ENCODE measurements at places on chromosomes 1 and 21.

- DNase-seq, result no peak
Measured at GRCh38 chr1:9066945-9067807, 2.3 kb downstream of the SLC2A5 start.

DNA sequence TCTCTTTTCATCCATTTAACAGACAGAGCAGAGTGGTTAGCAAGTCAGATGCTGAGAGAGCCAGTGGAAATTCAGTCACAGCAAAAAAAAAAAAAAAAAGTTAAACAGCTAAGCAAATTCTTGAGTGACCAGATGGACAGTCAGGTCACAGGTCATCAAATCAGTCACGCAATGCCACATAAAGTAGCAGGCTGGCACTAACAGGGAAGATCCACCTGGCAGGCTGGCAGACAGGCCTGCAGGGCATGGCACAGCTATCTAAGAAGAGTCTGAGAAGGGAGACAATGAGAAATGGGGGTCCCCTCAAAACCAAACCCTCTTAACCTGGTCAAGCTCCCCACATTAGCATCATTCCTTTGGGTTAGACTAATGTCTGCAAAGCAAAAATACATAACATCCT, 371.9 kb downstream of the TTLL7 start:
- no peak for DNase-seq

DNA sequence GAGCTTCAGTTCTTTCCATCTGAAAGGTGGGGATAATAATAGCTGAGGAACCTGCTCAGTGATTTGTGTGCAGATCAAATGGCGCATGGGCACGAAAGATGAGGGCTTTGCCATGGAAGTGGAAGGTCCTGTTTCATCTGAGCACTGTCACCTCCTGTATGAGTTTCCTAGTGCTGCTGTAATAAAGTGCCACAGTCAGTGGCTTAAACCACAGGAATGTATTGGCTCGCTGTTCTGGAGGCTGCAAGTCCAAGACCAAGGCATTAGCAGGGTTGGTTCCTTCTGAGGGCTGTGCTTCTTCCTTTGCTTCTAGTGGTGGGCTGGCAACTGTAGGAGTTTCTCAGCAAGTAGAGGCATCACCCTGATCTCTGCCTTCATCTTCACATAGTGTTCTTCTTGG, 51.1 kb upstream of the RBM15 start:
- DNase-seq, result no peak

GRCh38 chr1:202810193-202810614, 550 bp upstream of the PCAT6 start:
- no peak for DNase-seq

GRCh38 chr1:85330711-85331290, 54.4 kb upstream of the BCL10 start:
- DNase-seq, result no peak

DNA sequence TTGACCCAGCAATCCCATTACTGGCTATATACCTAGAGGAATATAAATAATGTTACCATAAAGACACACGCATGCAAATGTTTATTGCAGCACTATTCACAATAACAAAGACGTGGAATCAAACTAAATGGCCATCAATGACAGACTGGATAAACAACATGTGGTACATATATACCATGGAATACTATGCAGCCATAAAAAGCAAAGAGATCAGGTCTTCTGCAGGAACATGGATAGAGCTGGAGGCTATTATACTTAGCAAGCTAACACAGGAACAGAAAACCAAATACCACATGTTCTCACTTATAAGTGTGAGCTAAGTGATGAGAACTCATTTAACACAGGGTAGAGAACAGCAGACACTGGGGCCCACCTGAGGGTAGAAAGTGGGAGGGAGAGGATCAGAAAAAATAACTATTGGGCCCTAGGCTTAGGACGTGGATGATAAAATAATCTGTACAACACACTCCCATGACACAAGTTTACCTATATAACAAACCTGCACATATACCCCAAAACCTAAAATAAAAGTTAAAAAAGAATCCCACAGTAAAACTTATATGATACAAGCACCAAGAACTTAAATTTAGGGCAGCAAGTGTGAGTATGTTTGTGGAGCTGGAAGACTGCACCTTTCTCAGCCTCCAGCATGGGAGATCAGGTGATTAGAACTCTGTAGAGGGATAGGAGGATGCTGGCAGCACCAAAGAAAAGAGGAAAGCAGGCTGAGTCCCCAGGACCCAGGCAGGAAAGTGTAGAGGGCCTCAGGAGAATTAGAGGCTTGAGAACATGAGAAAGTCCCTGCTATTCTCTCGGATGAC, 320.8 kb upstream of the USP24 start:
- DNase-seq, result no peak

DNA sequence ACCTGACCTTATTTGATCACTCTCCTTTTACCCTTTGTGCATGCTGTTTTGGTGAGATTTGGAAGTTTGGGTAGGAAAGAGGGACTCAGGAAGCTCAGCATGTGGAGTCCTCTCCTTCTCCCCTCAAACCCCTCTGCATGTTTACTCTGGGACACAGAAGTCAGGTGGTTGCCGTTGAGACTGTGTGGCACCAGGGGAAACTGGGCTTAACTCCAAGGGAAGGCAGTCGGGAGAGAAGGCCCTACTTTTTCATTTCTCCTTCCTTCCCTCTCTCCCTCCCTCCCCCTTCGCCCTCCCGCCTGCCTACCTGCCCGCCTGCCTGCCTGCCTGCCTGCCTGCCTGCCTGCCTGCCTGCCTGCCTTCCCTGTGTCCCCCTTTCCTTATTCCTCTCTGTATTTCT, 34.8 kb upstream of the TTC22 start:
- DNase-seq, result no peak

DNA sequence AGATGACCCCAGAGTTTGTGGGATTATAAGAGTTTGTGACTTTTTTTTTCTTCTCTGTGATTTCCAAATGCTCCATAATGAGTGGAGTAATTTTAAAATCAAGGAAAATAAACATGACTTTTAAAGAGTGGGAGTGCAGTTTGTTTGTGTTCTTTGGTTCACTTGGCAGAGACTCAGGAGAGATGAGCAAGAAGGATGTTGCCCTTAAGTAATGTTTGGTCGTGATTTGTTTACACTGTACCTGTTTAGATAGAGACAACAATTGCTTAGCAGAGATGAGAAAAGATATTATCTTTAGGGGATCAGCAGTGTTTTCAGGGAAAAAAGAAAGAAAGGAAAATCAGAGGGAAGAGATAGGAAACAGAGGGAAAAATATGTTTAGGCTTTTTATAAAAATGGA, 170.8 kb downstream of the ADSS2 start:
- no peak for DNase-seq

DNA sequence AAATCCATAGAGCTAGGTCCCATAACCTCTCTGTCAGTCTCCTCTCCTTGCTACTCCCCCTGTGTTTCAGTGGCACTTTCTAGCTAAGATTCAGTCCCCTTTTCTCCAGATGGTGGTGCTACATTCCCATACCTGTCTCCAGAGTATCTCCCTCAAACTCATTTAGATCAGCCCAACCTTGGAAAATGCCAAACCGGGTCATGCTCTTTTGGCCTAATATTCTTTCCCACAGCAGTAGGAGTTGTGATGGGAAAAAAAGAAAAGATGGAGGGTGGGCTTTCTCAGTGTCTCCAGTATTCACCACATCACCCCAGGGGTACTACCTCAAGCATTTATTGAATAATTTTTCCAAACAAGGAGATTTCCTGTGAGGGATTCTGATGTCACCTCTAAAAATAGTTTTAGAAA, 3.2 kb upstream of the RXFP4 start:
- no peak for DNase-seq

DNA sequence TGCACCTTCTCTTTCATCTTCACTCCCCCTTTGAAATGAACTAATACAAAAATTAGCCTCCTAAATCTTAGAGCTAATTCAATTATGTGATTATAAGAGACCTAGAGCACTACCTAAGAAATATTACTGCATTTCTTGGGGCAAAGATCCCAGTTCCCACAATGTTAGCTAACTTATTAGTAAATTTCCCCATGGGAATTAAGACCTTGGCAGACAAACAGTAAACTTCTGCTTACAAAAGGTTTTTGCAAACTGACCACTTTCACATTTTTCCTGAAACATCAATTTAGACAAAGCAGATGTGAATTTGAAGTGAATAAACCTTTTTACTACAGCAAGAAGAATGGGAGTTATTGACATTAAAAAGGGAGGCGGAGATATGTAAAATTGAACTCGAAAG, 34.6 kb upstream of the LHX8 start:
- DNase-seq, result no peak

DNA sequence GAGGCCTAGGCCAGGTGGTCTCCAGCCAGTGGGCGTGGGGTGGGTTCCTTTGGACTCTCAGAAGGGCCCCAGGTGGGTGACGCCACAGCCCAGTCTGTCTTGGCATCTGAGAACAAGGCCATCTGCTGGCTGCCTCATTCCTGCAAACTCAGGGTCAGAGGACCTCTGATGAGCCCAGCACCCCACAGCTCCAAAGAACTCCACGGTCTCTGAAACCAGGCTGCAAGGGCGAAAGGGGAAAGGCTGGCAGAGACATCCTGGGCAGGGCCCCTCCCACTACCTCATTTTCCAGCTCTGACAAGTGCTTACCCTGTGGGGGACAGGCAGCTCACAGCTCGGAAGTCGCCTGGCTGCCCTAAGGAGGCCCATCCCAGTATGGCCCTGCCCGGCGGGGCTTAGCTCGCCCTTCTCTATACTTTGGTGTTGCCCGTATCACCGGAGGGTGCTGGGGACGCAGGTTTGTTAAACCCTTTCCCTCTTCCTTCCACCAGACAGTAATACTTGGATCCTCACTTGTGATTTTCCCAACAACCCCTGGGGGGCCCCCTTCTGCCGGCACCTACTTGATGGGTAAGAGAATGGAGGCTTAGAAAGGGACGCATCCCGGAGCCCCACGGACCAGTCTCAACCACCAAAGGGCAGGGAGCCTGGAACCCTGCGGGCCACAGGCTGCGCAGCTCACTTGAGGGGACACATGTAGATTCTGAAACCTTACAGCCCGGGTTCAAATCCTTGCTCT, 10.9 kb upstream of the EDN2 start:
- no peak for DNase-seq

DNA sequence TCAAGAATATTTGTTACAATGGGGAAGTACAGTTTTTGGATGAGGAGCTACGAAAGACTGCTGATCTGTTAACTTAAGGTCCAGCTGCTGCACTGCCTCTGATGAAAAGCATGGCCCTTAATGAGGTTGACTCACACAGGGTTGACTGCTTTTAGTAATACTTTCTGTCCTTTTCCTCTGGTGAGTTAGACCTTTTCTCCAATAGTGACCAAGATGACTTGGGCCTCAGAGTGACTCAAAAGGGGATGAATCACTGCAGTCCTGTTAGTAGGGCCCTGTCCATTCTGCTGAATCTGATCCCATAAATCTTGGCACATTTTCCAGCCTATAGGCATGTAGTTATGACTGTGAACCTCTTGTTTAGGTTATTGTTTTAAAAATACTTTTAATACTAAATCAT, 2.7 kb downstream of the DISP1 start:
- no peak for DNase-seq

GRCh38 chr1:183073320-183073719, 50.1 kb downstream of the LAMC1 start:
- DNase-seq, result no peak

DNA sequence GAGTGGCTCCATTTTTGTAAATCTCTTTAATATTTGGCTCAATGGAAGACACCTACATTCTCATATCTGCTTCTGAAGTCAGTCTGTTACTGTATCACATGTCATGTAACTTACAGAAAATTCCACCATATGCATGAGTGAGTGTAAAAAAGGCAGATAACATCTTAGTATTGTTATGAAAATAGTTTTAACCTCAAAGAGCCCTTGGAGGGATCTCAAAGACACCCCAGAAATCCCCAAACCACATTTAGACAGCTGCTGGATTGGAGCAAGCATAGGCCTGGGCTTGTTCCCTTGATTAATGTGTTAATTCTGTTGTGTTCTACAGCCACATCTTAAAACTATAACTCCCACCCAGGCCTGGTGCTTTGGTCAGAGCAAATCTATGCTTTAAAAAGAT, 16.9 kb downstream of the MACO1 start:
- DNase-seq, result no peak

DNA sequence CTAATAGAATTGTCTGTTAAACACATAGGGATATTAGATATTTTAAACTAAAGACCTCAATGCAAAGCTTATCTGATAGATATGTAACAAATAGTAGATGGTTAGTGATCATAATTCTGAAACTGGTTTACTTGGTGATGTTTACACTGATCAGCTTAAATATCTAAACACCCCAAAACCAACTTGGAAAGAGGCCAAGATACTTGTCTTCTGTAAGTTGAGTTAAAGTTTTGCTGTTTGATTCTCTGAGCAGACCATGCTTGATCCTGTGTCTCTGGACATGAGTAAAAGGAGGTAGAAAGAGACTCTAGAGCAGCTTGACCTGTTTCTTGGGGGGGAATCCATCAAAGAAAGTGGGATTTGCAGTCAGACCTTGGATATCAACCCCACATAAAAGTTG, 107.5 kb downstream of the NEK7 start:
- no peak for DNase-seq

DNA sequence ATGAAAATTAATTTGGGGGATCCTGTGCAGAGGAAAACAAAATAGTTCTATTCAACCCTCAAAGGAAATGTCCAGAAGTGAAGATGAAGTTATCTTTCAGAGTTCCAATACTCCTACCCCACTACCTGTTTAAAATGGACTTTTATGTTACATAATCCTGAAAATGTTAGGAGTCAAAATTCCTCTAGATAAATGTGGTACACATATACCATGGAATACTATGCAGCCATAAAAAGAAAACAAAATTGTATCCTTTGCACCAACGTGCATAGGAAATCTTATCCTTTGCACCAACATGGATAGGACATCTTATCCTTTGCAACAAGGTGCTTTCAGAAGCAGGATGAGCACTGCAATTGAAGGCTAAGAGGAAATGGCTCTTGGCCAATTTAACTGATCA, 245.2 kb downstream of the LTN1 start:
- no peak for DNase-seq

- no peak for DNase-seq
Measured at GRCh38 chr21:14533499-14534428, 12.4 kb downstream of the SAMSN1 start.

GRCh38 chr1:39145331-39145965, 59.0 kb upstream of the MACF1 start:
- DNase-seq, result no peak

- no peak for DNase-seq
Measured at GRCh38 chr1:14282707-14283106, 315.8 kb upstream of the KAZN start.

GRCh38 chr1:231091831-231092301, 51.8 kb upstream of the FAM89A start:
- no peak for DNase-seq

DNA sequence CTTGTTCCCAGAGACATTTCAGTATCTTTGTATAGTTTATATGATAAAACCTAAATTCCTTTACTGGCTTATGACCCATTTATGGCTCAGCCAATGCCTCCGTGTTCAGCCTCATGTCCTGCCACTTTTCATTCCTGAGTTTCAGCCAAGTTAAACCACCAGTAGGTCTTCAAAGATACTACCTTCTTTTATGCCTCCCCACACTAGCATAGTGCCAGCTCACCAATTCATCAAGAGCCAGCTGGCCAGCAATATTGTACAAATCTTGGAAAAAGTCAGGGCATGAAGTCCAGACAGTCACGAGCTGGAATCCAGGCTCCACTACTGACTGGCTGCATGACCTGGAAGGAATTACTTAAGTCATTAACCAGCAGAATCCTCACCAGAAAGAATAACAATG, 446.0 kb downstream of the GPATCH2 start:
- DNase-seq, result no peak
